ENCODE measurements at places on chromosomes 12 and 14.

GRCh38 chr12:65311260-65311659, 32.8 kb downstream of the MSRB3 start:
- no peak for DNase-seq

DNA sequence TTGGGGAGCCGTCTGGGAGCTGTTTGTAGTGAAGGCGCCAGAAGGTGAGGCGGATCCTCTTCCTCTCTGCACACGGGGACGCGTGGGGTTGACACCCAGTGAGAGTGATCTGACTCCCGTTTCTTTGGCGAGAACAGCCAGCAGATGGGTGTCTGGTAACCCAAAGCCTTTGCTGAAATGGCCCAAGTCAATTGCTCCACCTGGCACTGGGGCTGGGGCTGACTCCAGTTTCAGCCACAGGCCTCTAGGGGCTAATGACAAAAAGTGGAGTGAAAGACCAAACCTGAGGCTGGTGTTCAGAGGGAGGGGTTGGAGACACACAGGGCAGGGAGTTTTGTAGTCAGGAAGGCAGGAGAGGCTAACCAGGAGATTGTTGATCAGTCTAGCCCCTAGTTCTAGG, 87.0 kb downstream of the FRMD6 start:
- DNase-seq: no peak

DNA sequence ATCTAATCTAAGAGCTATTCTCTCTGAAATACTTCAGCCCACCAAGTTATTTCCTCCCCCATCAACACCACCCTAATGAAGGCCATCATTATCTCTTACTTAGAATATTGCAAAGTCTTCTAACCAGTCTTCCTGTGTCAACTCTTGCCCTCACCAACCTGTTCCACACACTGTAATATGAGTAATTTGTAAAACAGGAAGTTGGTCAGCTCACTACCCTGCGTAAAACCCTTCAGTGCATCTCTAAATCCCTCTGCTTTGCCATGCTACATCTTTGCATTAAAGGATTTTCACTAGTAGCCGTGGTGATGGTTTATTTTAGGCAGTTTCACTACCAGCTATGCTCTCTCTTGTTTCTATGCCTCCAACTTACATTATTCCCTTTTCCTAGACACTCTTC, 70.0 kb downstream of the KIF21A start:
- DNase-seq: no peak

DNA sequence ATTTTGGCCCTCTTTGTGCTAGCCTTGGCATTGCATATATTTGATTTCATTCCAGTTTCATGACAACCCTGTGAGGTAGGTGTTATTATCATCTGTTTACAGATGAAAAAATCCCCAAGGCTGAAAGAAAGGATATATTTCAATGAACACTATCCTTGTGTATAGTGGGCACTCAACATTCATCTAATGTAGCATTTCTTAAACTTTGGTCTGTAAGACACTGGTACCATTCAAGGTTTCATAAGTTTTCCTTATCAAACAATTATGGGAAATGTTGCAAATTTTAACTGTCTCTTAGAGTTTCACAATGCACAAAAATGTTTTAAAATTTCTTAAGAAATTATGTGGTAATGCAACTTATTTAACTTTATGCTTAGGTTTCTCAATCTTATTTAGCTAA, 44.3 kb downstream of the ATP23 start:
- DNase-seq: no peak

DNA sequence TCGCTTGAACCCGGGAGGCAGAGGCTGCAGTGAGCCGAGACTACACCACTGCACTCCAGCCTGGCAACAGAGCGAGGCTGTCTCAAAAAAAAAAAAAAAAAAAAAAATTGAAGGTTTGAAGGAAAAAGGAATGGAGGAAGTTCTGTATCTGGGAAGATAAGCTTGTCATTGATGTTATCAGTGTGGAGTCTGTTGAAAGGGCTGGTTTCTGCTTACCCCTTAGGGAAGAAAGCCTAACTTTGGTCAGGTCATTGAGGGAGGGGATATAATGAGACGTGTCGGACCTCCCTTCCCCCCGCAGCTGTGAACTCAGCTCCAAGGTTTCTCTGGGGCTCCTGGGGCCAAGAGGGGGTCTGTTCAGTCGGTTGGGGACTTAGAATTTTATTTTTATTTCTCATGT, 16.4 kb downstream of the DAO start:
- no peak for DNase-seq

- DNase-seq: no peak
These were observed 28.6 kb upstream of the CACNA2D4 start for GRCh38 chr12:1947081-1947480.

GRCh38 chr14:31320922-31321766, 99.2 kb downstream of the HEATR5A start:
- no peak for DNase-seq

Measured in activated naive CD4-positive, alpha-beta T cell (primary cell).